RKO (cell line): ENCODE measurements at places on chromosomes 2 and 18.

- DNase-seq, result no peak
Measured at GRCh38 chr2:241047253-241048010, 49.0 kb downstream of the SNED1 start.

- no peak for DNase-seq
Measured at GRCh38 chr2:38095079-38095995, 19.4 kb upstream of the CYP1B1 start.

DNA sequence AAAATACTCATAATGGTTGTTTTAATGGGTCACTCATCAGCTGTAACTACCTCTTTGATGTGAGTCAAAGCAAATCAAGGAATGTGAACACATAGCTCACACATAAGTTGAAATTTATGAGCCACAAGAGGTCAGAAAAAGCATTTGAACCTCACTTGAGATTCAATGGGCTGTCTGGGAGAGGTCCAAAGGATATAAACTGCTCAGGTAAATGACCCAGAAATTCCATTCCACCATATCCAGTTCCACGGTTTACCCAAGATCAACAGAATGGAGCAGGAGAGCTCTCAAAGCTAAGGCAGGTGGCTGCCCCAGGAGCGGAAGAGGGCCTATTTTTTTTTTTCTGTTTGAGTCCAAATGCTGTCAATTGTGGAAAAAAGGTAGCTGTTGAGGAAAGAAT, 464.1 kb downstream of the TNS1 start:
- no peak for DNase-seq

- no peak for DNase-seq
Measured at GRCh38 chr2:142675398-142675797, 202.1 kb upstream of the KYNU start.

DNA sequence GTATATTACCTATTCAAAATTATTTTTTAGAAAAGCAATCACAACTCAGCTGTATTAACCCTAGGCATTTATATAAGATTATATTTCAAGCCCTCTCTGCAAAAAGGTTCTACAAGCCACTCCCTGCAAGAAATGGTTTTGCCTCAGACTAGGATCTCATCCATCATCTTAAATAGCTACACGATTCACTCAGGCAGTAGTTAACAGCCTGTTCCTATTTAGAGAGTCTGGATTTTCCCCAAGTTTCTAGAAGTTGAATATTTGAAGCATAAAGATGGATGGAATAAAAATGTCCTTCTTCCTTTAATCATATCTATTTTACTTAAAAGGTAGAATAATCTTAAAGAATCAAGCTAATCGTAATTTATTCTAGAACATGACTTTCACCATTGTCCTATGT, 167.1 kb upstream of the STK17B start:
- DNase-seq, result no peak

DNA sequence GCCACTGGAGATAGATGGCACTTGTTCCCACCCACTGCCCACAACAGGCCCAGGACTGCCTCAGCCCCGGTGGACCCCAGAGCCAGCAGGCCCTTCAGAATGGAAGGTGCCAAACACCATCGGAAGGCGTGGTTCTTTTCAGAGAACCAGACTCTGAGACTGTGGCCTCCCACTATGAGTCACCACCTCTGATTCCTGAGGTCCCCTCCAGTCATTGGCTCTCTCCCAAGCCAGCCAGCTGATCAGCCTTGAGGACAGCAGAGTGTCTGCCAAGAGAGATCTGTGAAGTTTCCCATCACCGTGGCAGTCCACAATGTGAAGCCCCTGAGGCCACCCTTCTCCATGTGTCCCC, 10.4 kb upstream of the MAP3K2 start:
- DNase-seq, result peak; percentile 84

- DNase-seq, result no peak
Measured at GRCh38 chr2:231514951-231515297, 15.3 kb downstream of the NMUR1 start.

- DNase-seq, result no peak
Measured at GRCh38 chr2:13698847-13699246, 933.7 kb upstream of the LRATD1 start.

- DNase-seq, result no peak
Measured at GRCh38 chr2:51697095-51697494, 665.2 kb upstream of the NRXN1 start.

GRCh38 chr2:217436386-217436785, 566.4 kb downstream of the TNS1 start:
- no peak for DNase-seq

DNA sequence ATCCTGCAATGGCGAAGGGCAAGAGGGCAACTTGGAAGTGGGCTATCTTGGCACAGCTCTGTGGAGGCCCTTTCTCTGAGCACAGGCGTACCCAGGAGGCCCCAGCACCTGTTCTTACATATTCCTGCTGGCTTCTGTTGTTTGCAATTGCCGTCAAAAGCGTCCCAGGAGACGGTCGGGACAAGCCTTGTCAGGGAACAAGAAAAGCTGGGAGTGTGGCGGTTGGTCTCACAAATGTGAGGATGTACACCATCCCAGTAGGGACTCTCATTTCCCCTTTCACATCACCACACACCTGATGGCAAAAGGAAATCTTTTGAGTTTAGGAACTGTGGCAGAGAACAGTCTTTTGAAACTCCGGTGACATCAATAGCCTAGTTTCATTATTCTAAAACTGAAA, 94.7 kb upstream of the EFEMP1 start:
- no peak for DNase-seq

- DNase-seq, result no peak
Measured at GRCh38 chr2:112923967-112924338, 13.0 kb downstream of the IL37 start.

- DNase-seq, result no peak
Measured at GRCh38 chr2:128396946-128397345, 78.3 kb upstream of the HS6ST1 start.

DNA sequence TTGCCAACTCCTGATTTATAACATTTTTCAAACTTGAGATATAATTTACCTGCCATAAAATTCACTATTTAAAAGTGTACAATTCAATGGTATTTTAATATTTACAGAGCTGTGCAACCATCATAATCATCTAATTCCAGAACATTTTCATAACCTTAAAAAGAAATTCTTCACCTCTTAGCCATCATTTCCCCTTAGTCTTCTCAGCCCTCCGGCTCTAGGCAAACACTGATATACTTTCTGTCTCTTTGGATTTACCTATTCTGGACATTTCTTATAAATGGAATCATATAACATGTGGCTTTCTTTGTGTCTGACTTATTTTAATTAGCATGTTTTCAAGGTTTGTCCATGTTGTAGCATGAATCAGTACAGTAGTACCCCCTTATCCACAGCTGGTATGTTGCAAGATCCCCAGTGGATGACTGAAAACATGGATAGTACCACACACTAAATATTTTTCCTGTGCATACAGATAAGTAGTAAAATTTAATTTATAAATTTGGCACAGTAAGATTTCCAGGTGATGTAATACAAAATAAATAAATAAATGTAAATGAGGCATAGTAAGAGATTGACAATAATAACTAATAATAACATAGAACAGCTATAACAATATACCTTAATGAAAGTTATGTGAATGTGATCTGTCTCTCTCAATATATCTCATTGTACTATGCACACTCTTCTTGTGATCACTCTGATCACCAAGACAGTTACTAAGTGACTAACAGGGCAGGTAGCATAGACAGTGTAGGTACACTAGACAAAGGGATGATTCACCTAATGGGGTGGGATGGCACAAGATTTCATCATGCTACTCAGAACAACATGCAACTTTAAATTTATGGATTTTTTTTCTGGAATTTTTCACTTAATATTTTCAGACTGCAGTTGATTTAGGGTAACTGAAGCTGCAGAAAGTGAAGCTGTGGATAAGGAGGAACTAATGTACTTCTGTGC, 73.1 kb downstream of the RAB3GAP1 start:
- DNase-seq, result no peak

DNA sequence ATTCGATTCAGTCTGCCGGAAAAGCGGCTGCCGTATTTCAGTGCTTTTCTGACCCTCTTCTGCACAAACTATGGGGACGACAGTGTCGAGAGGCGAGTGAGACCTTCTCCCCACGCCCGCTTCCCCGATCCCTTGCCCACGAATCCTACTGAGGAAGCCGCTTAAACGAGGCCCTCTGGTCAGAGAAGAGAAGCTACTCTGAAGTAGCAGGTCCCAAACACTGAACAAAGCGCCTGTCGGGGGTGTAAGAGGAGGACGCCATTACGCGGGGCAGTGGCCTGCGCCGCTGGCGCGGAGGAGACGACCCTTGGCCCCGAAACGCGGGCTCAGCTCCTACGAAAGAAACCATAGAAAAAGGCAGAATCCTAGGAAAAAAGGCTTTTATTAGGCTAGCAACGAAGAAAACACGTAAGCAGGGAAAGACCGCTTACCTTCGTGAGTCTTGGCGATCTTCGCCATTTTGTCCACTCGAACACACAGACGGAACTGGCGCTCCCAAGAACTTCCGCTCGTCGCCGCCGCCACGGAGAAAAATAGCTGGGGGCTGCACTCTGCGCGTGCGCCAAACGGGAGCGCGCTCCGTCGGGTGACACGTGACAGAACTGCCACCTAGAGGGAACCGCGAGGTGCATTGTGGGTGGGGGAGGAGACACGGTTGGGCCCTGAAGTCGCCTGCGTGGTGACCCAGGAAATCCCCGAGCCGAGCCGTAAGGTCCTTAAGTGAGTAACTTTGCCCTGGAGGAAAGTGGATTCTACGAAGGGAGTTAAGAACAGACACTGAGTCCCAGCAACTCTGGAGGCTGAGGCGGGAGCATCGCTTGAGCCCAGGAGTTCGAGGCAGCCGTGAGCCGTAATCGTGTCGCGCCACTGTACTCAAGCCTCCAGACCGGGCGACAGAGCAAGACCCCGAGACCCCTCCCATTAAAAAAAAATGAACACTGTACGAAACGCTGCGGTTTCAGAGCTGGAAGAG, at the start of gene SF3B1:
SF3B1 (minus strand) TSS at position 488 of the 973 bp plus-strand sequence; CDS start at position 459, 29 bp downstream.
- DNase-seq, result peak; percentile 97

GRCh38 chr2:229475778-229476177, 204.7 kb upstream of the PID1 start:
- DNase-seq, result no peak

DNA sequence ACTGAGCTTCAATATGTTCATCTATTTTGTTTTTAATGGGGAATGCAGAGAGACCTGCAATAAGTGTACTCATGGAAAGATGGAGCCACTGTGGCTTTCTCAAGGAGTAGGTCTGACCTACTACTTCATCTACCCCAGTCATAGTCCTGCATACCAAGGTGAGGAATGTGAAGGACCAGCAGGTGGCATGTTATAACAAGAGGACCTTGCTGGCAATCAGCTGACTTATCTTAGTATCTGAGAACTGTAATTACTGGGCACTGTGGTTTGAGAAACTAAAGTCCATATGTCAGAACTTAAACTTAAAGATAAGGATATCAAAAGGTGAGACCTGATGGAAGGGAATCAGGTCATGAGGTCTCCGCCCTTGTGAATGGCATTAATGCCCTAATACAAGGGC, 1104.2 kb downstream of the BCL11A start:
- peak; percentile 3 for DNase-seq

DNA sequence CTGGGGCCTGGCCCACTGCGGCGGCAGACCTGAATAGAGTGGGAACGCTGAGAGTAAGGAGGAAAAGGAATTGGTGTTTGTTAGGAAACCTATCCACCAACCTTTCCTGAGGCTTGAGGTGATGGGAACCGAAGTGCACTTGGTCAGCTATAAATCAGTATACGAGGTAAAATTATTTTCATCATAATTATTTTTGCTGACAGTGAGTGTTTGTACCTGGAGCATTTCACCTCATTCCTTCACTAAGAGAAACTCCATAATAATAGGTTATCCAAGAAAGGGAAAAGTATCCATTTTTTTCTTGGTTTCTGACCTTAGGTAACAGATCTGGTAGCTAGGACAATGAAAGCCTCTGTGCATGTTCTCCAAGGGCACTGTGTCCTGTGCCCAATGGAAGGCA, 138.6 kb upstream of the RGPD4 start:
- DNase-seq, result no peak

GRCh38 chr2:39534095-39534711, 97.1 kb upstream of the MAP4K3 start:
- no peak for DNase-seq

- DNase-seq, result no peak
Measured at GRCh38 chr2:134365356-134365755, 111.5 kb downstream of the MGAT5 start.

GRCh38 chr2:229410946-229411345, 139.9 kb upstream of the PID1 start:
- DNase-seq, result no peak

- no peak for DNase-seq
Measured at GRCh38 chr18:10142056-10142455, 228.2 kb downstream of the VAPA start.

DNA sequence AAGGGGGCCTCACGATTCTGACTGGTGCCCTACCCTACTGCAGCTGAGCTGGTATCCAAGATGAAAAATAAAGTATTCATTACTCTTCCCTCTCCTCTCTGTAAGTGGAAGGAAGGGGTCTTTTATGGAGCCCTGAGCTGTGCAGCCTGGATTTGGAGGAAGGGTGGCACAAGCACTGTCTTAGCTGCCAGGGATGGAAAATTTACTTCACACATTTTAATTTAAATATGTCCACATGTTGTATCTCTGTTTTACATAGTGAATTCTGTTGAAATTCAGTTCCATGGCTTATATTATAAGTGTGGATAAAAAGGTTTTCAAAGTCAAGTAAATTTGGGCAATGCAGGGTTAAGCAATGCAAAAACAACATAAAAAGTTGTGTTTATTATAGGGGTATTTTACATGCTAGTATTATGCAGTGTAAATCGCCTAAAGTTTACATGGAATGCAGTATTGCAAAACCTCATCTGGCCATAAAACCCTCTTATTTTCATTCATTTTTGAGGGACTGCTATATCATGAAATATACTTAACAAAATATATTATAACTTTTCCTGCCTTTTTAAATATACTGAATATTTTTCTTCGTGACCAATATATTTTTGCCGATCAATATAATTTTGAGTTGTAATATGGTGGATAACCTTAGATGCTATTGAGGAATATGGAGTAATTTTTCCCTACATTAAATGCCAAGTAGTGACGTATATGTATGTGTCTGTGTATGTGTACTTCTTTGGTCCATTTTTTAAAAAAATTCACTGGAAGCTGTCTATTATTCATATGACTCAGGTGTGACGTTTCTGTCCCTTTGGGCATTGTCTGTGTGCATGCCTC, 333.9 kb upstream of the CYRIA start:
- no peak for DNase-seq

DNA sequence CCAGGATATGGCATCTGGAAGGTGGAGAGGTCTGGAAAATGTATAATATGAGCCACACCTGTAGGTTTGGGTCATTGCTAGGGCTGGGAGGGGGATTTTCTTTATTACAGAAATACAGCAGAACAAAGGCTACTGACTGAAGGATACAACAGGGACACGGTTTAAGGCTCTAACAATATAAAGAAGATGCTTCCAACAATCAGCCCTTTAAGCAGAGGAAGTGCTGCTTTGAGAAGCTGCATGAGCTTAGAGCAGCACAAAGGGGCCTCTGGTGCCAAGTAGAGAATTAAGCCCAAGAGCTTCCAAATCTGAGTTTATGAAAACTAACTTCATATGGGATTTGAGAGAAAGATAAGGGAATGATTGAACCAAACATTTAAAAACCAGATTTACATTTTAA, 174.5 kb upstream of the RMP24 start:
- no peak for DNase-seq

GRCh38 chr2:8496079-8496478, 185.8 kb upstream of the ID2 start:
- DNase-seq, result no peak
